Ascending aorta (tissue), 2 donors: ENCODE measurements at places on chromosomes 12 and 14. TPM values are rescaled to one million over a fixed set of nuclear protein-coding genes. Genes with fewer than 3 reads are reported as not detected.

The C12orf60 gene
- total RNA-seq, result not detected

The CYP27B1 gene
- total RNA-seq, result not detected

The SIX4 gene
- total RNA-seq, result 1.4 TPM

The ZNF268 gene
- 38.5 TPM for total RNA-seq

The INHBC gene
- total RNA-seq, result not detected

The RNASE2 gene
- total RNA-seq, result not detected

The RIN3 gene
- 30.3 TPM for total RNA-seq

The RAD51B gene
- not detected for total RNA-seq

The GUCY2C gene
- total RNA-seq, result not detected

The TBX3 gene
- 20.0 TPM for total RNA-seq

The DHRS4 gene
- total RNA-seq, result 9.8 TPM
